Thyroid gland (tissue), 4 donors: ENCODE measurements at places on chromosomes 3 and 15. TPM values are rescaled to one million over a fixed set of nuclear protein-coding genes. Genes with fewer than 3 reads are reported as not detected.

ITIH1 gene
- total RNA-seq = not detected

PLCH1 gene
- total RNA-seq = 20.6 TPM

POC1A gene
- total RNA-seq = 0.92 TPM

ARNT2 gene
- total RNA-seq = 19.1 TPM
